Fibroblast of skin of right quadriceps (primary cell): ENCODE measurements at places on chromosomes 2 and 18.

DNA sequence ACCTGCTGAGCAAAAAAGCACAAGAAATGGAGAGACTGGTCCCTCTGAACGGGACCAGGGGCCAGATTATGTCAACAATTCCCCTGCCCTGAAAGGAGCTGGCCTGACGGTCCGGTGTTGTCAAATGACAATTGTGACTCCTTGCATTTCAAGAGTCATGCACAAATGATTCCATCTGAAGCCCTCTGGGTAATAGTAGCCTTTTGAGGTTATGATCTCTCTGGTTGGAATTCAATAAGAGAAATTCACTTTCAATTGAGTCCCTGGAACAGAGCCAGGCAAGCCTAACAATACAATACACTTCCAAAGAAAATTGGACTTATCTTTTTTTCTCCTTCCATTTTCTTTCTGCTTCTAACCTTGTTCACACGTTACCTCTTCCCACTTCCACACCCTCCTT is 116.9 kb downstream of the C1D start:
- DNase-seq = no peak

GRCh38 chr2:216922175-216922780 is 62.4 kb upstream of the TNP1 start:
- no peak for DNase-seq

DNA sequence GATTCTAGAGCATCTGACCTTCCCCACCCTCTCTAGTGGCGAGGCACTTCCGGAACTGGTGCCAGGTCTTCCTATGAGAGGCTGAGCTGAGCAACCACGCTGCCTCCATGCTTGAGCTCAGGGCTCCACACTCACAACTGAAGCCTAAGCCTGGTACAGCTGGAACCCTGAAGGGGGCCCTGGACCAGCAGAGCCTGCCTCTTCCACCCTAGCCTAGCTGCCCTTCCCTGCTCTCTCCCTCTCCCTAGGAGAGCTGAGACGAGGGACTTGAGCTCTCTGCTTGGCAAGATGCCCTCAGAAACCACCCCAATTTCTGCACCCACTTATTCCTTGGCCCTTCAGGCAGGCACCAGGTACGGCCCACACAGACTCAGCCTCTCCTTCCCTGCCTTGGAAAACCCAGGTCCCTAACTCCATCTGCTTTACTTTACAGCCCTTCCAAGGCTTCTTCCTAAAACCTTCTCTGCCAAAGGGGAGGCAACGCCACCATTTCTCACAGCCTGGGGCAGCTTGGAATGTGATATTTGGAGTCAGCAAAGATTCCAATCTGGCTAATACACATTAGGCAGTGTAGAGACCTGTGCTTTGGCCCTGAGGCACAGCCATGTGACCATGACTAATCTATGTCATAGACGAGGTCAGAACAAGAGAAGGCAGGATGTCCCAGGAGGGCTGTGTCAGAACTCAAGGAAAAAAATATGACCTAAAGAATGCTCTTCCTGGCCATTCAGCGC is 18.8 kb downstream of the COX7A2L start:
- DNase-seq = peak; percentile 90

- DNase-seq = no peak
Observed at GRCh38 chr2:232281858-232282507, 96.6 kb upstream of the ALPP start.

DNA sequence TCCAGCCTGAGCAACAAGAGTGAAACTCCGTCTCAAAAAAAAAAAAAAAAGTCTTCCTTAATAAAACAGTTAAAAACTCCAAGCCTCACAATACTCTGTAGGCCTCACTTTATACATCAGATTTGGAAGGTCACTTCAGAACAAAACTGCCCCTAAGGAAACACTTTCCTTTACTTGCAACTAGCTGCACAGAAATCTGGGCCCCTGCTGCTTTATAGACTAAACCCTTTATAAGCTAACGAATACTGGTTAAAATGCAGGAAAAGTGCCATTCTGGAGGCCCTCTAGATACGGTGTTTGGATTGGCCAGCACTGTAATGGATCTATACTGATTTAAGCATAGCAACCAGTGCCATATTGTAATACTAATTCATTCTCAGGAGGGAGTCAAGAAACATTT is 1.5 kb downstream of the ABHD1 start:
- no peak for DNase-seq

GRCh38 chr18:8699948-8700347 is 5.4 kb upstream of the MTCL1 start:
- DNase-seq = peak; percentile 52

GRCh38 chr2:77013953-77014352 is 508.2 kb downstream of the LRRTM4 start:
- DNase-seq = no peak
